ENCODE measurements at places on chromosomes 12 and 14.

GRCh38 chr14:77640756-77641533 lies 24.5 kb upstream of the SPTLC2 start:
- DNase-seq = peak; percentile 58

DNA sequence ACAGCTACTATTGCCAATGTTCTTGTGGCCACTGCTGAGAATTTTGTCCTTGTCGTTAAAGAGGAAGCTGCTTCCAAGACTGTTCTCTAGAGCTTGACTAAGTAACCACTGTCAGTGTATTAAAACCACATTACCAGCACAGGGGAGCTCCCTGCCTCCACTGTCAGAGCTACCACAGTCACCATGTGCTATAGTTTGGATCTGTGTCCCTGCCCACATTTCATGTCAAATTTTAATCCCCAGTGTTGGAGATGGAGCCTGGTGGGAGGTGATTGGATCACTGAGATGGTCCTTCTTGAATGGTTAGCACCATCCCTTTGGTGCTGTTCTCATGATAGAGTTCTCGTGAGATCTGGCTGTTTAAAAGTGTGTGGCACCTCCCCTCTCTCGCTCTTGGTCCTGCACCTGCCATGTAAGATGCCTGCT lies 23.2 kb upstream of the RAP1B start:
- peak; percentile 73 for DNase-seq

- no peak for DNase-seq
Observed at GRCh38 chr14:98364961-98365360, 907.0 kb downstream of the BCL11B start.

GRCh38 chr12:99055299-99055698 lies 410.2 kb downstream of the APAF1 start:
- no peak for DNase-seq

- no peak for DNase-seq
Observed at GRCh38 chr12:114812858-114813761, 129.1 kb upstream of the TBX3 start.

GRCh38 chr12:92439420-92439805 lies 263.4 kb upstream of the PLEKHG7 start:
- no peak for DNase-seq
